ENCODE measurements at places on chromosomes 7 and 10. TPM values are rescaled to one million over a fixed set of nuclear protein-coding genes. Genes with fewer than 3 reads are reported as not detected.

GRCh38 chr10:76492026-76492425 is 1060.6 kb downstream of the LRMDA start:
- no peak for DNase-seq

GRCh38 chr7:100044718-100045117 is 4.9 kb upstream of the ZSCAN21 start:
- DNase-seq: no peak

DNA sequence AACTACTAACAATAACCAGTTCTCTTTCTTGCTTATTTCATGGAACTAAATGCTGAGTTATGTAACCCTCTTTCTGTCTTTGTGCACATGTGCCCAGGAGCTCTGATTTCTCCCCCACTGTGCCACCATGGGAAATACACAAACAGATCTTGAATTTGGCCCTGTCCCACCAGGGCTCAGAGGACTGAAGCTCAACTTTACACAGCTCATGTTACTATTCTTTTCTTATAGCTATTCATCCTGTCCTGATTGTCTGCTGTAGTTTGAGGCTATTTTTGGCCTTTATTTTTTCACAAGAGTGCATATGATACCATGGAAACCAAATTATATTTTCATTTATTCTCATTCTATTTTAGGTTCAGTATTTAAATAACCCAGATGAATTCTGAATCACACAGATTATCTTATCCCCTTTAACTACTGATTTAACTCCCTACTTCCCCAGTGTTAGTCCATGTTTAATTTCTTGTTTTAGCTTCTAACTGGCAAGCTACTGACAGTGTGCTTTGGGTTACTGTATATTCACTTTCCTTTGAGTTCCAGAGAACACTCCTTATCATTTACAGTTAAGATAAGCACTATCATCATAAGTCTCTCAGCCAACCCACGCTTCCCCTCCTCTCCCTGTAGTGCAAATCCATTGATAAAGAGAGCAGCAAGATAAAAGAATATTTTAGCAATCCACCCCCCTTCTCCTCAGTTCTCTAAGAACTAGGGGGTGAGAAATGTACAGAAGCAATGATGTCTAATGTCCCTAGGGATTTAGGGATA is 71.8 kb upstream of the GSDME start:
- DNase-seq: no peak

- DNase-seq: peak; percentile 50
Measured at GRCh38 chr10:124292911-124293615, 125.7 kb downstream of the OAT start.

DNA sequence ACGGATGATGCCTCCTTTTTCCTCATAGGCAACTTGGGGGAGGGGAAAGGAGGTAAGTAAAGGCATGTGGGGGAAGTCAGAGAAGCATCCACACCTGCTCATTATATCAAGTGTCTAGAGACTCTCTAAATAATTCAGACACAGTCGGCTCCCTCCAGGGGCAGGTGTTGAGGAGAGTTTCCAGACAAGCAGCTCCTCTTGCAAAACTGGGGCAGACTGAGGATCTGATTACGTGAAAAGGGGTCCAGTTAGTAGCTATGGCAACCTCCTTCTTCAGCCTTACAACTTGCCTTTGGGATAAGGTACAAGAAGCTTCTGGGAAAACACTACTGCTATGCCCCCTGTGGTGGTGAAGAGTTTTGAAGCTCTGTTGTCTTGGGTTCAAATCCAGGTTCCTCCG is 39.0 kb upstream of the SORBS1 start:
- no peak for DNase-seq

DNA sequence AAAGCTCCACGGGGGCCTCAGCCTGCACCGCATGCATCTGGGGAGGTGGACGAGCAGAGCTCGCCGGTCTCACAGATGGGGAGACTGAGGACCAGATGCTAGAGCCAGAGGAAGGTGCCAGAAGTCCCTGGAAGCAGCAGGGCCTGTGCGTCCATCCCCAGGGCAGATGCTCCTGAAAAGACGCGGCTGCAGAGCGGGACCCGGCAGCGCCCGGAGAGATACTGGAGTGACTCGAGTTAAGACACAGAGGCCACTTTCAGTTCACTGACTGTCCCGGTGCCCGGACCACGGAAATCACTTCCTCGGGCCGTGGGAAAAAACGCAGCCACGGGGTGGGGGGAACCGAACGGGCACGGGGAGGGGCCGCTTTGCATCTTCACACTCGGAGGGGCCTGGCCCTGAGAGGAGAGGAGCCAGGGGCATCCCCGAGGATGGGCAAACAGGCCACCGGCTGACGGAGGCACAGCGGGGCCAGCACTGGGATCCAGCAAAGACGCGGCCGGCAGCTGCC is 85.4 kb downstream of the FOXL3 start:
- DNase-seq: no peak

GRCh38 chr10:111116762-111117445 is 40.1 kb downstream of the ADRA2A start:
- no peak for DNase-seq

DNA sequence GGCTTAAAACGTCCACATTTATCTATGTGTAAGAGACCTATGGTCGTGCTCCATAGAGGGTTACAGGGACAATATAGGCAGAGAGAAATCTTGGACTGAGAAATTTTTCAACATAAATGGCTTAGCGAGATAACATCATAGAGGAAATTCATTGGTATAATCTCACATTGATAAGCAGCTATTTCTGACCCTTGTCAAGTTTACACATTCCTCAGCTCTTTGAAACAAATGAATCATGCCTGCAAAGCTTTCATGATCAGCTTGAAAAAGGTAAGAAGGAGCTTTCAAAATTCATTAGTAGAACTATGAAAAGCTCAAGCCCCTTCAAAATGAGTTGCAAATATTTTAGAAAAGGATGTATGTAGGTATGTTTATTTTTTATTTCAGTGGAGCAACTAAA is 478.8 kb downstream of the NEBL start:
- no peak for DNase-seq

- DNase-seq: peak; percentile 91
Measured at GRCh38 chr10:63713191-63714144, 192.3 kb downstream of the REEP3 start.

- DNase-seq: no peak
Measured at GRCh38 chr7:156419782-156420181, 220.8 kb upstream of the RNF32 start.

DNA sequence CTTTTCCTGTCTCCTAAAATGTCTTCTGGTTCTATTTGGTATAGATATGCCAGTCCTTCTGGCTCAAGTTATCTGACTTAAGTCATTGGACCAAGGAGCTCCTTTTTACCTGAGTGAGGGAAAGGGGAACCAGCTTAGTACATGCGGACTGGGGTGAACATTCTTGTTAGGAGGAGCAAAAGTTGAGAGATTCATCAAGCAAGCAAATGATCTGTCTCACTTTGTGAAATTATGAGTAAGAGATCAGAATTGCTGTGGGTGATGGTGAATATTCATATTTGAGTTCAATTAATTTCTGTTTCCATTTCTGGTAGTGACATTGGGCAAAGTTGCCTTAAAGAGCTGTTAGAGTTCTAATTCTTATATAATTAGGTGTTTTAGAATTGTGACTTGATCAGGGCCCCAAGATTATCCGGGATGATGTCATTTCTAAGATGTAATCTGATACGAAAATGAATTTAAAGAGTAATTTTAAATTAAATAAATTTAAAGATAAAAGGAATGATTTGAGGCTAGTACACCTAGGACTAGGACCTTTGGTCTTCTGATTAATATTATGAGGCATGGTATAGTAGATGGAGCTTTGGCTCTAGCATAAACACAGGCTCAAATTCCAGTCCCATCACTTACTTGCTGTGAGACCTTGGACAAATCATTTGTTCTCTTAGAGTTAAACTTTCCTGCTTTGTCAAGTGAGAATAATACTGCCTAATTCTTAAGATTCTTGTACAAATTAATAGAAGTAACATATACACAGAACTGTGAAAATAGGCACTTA is 60.4 kb upstream of the STRIP2 start:
- DNase-seq: no peak

GRCh38 chr10:52308251-52309031 is 5.6 kb upstream of the DKK1 start:
- peak; percentile 70 for DNase-seq

GRCh38 chr7:54292171-54292925 is 249.8 kb upstream of the VSTM2A start:
- DNase-seq: no peak

DNA sequence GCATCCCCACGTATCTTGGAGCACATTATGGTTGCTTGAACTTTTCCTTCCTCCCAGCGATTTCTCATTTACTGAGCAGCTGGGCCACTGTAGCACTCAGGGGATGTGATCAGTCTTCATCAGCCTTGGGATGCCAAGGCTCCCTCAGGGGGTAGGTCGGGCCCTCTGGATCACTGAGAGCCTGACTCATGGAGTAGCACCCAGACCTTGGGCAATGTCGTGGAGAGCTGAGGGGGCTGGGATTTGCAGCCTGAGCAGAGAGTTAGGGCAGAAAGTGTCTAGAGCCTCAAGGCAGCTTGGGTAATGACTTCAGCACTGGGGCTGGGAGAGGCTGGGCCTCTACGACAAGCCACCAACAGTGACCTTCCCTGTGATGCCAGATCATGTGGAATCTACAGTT is 86.5 kb upstream of the CXCL12 start:
- DNase-seq: no peak

ARPC1B gene
- 26.9 TPM for polyA plus RNA-seq

PPP1R9A gene
- polyA plus RNA-seq: 40.1 TPM

MOGAT3 gene
- 0.90 TPM for polyA plus RNA-seq

OR6B1 gene
- not detected for polyA plus RNA-seq

UNCX gene
- polyA plus RNA-seq: 8.5 TPM

TMEM270 gene
- polyA plus RNA-seq: 0.27 TPM

DLX6 gene
- polyA plus RNA-seq: not detected
